ENCODE measurements at places on chromosomes 1 and 21. TPM values are rescaled to one million over a fixed set of nuclear protein-coding genes. Genes with fewer than 3 reads are reported as not detected.

The GCSAML gene
- total RNA-seq = not detected

The SHE gene
- 0.15 TPM for total RNA-seq

The AADACL4 gene
- not detected for total RNA-seq

The TNFSF4 gene
- total RNA-seq = 0.87 TPM

The FMN2 gene
- 13.8 TPM for total RNA-seq

The LEFTY2 gene
- total RNA-seq = not detected

The RYR2 gene
- not detected for total RNA-seq

The OLFML3 gene
- 139 TPM for total RNA-seq

The SPRR1A gene
- not detected for total RNA-seq

The OR10Z1 gene
- not detected for total RNA-seq

The ATP1A4 gene
- not detected for total RNA-seq

The ZMPSTE24 gene
- 72.1 TPM for total RNA-seq

The RAP1GAP gene
- 0.15 TPM for total RNA-seq

The PTBP2 gene
- total RNA-seq = 45.1 TPM

The SLC35D1 gene
- 18.2 TPM for total RNA-seq

The RGS18 gene
- not detected for total RNA-seq

The NOTCH2 gene
- total RNA-seq = 197 TPM

The INKA2 gene
- 2.6 TPM for total RNA-seq

The GJA8 gene
- total RNA-seq = not detected

The CHI3L1 gene
- total RNA-seq = 14.8 TPM

The MSTO1 gene
- 25.5 TPM for total RNA-seq

The KRTAP13-2 gene
- not detected for total RNA-seq

The AADACL3 gene
- total RNA-seq = not detected

The SLC35E2B gene
- total RNA-seq = 59.7 TPM

The PSMD4 gene
- total RNA-seq = 248 TPM

The GREM2 gene
- total RNA-seq = 7.7 TPM

The CD1E gene
- total RNA-seq = not detected

The BLACAT1 gene
- total RNA-seq = under 0.01 TPM

The RGS13 gene
- not detected for total RNA-seq

The KCNA3 gene
- total RNA-seq = 3.5 TPM

The RNF186 gene
- not detected for total RNA-seq

The PDZK1 gene
- total RNA-seq = 1.3 TPM

The VWA1 gene
- total RNA-seq = 9.6 TPM

The CFAP141 gene
- total RNA-seq = not detected

The SPSB1 gene
- total RNA-seq = 57.1 TPM

The RAB25 gene
- total RNA-seq = not detected

The TCHHL1 gene
- total RNA-seq = not detected

The SPRR3 gene
- not detected for total RNA-seq

Measured in smooth muscle cell of trachea (primary cell).